ENCODE measurements at places on chromosomes 11 and 22.

DNA sequence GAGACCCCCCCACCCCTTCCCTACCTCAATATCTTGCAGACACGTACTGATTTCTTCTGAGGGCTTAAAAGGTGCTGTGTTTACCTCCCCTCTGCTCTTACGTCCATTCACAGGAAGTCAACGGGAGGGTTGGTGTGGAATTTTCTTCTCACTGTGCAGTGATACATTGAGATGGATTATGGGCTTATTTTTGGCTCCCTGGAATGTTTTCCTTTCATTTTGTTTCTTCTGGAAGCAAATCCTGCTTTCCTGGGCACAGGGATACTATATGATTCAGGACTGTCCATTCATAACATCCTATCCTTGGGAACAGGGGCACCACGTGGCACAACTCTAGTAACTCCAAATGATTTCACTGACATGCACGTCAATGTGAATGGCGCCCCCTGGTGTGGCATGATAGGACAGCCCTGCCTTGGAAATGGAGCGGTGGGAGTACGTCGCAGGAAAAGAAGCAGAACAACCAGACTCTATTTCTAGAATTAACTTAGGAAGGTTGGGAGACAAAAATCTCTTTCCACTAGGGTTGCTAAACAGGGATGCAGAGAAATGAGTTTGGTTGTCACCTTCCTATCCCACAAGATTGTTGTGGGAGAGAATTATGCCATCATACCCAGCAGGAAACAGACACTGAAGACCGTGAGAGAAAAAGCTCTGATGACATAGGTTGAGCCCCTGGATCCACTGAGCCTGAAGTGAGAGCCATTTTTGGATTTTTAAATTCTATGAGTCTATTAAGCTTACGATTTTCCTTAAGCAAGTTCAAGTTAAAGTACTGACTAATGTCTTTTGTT is 146.5 kb upstream of the RAG2 start:
- peak; percentile 4 for DNase-seq

GRCh38 chr22:16974298-16975084 is 33.5 kb downstream of the GAB4 start:
- DNase-seq, result no peak

GRCh38 chr11:70204466-70204799 is 1.3 kb downstream of the FADD start:
- DNase-seq, result no peak

DNA sequence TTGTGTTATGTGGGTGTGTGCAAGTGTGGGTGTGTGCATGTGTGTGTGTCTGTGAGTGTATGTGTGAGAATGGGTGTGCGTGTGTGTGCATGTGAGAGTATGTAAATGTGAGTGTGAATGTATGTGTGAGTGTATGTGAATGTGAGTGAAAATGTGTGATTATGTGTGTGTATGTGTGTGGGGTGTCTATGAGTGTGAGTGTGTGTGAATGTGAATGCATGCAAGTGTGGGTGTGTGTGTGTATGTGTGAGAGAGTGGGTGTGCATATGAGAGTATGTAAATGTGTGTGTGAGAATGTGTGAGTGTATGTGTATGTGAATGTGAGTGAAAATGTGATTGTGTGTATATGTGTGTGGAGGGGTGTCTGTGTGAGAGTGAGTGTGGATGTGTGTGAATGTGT is 1292.7 kb downstream of the TBC1D22A start:
- DNase-seq, result no peak

DNA sequence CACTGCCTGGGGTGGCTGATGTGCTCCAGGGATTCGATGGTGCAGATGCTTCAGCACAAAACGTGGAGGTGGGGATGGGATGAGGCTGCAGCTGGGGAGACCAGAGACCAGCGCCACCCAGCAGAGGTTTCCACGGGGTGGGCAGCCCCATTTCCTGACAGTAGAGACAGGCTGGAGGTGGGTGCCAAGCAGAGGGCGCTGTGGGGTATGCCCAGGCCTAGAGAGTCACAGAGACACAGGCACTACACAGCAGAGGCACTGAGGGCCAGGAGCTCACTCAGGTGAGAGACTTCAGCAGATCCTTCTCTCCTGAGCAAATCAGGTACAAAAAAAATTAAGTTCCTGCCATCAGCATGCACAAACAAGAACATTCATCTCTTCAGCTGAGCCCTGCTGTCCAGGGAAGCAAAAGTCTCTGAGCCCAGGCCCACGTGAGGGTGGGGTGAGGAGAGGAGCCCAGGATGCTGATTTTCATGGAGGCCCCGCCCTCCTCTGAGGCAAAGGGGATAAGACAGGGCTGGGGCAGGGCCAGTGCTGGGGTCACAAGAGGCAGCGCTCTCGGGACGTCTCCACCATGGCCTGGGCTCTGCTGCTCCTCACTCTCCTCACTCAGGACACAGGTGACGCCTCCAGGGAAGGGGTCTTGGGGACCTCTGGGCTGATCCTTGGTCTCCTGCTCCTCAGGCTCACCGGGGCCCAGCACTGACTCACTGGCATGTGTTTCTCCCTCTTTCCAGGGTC is 53.1 kb downstream of the GGTLC2 start:
- no peak for DNase-seq

DNA sequence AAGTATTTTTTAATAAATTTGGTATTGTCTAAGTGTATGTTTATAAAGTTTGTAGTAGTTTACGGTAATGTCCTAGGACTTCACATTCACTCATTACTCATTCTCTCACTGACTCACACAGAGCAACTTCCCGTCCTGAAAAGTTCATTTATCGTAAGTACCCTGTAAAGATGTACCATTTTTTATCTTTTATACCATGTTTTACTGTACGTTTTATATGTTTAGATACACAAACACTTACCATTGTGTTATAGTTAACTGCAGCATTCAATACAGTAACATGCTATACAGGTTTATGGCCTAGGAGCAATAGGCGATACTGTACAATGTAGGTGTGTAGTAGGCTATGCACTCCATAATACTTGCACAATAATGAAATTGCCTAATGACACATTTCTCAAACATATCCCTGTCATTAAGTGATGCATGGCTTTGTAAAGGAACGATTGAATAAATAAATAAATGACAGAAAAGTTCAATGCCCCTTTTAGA is 12.5 kb upstream of the CARD18 start:
- DNase-seq, result no peak

DNA sequence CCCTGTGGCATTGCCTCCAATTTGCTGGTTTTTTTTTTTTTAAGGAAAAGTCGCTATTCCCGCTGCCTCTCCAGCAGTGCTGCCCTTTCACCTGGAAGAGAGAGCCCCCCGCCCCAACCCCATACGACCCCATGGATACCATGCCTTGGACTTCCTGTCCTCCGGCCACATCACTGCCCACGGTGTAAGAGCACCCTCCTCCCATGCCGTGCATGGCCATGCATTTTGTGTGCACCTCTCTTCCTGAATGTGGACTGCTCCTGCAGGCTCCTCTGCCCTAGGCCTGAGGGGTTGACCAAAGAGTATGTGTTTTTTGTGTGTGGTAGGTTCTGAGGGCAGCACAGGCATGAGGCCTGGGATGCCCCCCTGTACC is 65.6 kb upstream of the SPON1 start:
- DNase-seq, result no peak

DNA sequence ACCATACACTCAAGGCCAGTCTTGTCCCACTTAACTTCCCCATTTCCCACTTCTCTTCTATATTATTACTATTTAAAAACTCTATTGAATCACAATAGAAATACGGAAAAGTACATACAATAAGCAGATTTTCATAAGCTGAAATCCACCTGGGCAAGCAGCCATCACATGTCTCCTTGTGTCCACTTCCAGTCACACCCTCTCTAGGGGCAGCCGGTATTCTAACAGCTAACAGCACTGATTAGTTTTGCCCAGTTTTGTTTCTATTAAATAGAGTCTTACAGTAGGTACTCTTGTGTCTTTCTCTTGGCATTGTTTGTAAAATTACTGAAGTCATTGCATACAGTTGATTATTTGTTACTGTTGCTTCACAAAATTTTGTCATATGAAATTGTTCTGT is 37.8 kb downstream of the PPP6R3 start:
- DNase-seq, result no peak

GRCh38 chr22:25514436-25515180 is 49.9 kb upstream of the GRK3 start:
- no peak for DNase-seq

DNA sequence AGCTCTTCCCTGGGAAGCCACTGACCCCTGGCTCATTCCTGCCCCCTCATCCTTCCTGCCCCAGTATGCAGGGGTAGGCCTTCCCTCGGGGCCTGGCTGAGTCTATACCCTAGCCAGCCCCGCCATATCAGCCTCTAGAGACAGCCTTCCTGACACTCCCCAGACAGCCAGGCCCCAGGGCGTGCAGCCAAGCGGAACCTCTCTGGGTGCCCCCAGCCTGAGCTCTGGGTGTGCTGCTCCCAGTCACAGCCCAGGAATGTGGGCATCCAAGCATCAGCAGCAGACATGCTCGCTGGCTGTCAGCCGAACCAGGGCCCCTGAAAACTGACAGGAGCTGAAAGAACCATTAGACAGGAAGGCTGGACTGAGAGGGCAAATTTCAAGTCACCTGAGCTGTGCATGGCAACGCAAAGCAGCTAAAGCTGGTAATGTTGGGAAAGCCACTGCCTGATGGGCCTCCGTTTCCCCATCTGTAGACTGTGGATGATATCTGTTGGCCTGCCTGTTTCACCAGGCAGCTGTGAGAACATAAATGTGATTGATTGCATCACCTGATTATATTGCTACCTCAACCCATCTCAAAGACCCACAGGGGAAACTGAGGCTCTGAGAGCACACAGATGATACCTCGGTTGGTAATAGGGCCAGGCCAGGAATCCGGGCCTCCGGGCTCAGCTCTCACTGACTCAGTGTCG is 93.2 kb downstream of the LRRC32 start:
- DNase-seq, result no peak

GRCh38 chr22:49427341-49427740 is 400.3 kb downstream of the BRD1 start:
- no peak for DNase-seq

- DNase-seq, result no peak
Observed at GRCh38 chr22:41603873-41604332, 14.3 kb upstream of the PMM1 start.

- DNase-seq, result peak; percentile 58
Observed at GRCh38 chr22:17773606-17774205, 563 bp downstream of the BID start.

DNA sequence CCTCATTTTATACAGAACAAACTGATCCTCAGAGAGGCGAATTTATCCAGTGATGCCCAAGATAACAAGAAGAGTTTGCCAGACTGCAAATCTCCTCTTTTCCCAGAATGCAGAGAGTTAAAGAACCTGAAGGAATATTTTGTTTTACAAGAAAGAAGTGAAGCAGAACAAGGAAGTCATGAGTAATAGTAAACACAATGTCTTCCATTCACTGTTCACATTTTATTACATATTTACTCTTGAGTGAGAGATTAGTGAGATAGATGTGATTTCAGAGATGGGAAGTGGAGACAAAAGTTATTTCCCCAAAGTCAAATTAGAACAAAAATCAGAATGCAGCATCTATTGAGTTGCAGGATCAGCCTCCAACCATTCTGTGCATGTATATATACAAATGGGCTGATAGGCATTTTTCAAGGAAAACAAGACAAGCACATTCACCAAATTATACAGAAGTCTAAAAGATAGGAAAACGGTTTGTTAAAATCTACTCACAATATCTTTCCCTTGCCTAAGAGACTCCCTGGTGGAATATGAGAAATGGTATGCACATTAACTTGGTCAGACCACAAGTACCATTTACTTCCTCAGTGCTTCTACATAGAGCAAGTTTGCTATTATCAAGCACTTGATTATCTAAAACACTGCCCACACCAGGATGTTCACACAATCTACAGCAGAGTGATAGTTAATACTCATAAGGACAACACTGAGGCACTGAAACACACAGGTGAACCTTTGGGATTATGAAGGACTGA is 12.0 kb downstream of the GUCY1A2 start:
- no peak for DNase-seq

GRCh38 chr11:74592063-74592440 is 330 bp upstream of the POLD3 start:
- no peak for DNase-seq

GRCh38 chr11:530960-531831 is 4.2 kb downstream of the HRAS start:
- no peak for DNase-seq

- DNase-seq, result no peak
Observed at GRCh38 chr11:74909385-74909784, 39.5 kb downstream of the XRRA1 start.

DNA sequence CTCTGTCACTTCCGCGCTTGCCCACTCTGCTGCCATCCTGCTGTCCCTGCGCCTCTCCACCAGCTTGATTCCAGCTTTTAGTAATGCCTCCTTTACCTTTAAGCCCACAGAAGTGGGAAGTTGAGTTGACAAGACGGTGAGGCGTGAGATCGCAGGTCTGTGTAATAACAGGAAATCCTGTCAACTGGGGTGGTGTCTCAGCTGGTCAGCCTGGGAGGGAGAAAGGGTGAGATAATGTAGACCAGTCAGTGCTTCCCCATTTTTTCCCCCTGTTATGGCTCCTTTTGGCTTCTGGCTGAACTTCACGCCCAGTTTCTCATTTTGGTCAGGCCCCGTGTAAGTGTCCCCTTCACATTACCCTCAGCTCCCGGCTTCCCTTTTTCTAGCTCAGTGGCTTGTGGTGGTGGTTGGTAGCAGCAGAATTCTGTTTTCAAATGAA is 98.9 kb downstream of the TRAF6 start:
- peak; percentile 25 for DNase-seq

DNA sequence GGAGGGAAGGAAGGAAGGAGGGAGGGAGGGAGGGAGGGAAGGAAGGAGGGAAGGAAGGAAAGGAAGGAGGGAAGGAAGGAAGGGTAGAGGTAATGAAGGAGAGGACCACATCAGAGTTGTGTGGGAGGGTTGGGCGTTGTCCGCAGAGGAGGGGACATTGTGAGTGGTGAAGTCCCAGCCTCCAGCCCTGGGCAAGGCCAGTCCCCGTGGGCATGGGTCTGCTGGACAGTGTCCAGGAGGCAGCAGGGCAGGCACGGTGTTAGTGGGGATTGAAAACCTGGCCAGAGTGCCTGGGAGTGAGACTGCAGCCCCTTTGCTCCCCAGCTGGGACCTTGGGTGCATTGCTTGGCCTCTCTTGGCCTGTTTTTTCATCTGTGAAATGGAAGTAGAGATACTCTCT is 1462.3 kb downstream of the BRD1 start:
- no peak for DNase-seq

Measured in memory B cell (primary cell).